ENCODE measurements at places on chromosomes 7 and 10.
A peak's percentile ranks its signal among the peaks of the same experiment; 100 is the strongest.

GRCh38 chr10:352476-353235 lies 217.4 kb downstream of the ZMYND11 start:
- DNase-seq: no peak

DNA sequence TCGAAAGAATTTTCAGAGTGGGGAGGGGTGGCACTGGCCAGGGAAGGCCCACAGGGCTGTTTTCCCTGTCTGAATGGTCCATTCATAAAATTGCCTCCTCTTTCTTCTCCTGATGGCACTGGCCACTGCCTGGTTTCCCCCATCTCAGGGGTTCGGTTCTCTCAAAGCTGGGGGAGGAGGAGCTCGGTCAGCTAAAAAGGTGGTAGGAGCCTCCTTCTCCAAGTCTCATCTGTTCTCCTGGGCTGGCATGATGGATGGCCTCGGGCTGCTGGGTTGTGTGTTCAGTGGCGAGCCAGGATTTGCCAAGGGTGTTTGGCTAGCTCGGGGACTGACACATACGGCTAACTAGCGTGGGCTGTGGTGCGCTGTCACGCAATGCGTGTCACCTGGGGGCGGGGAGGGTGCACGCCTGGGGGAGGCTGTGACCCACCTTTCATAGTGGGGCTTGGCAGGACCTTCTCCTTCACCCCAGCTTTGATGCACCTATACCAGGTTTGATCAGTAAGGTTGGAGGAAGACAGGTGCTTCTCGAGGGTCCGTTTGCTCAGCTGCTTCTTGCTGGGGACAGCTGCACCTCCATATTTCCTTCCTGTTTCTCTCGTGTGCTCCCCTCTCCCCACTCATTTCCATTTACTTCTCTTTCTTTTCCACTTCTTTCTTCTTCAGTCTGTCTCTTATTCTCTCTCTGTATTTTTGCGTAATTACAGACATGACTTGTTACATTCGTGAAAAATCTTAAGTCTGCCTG lies 36.3 kb downstream of the RBM20 start:
- no peak for DNase-seq

DNA sequence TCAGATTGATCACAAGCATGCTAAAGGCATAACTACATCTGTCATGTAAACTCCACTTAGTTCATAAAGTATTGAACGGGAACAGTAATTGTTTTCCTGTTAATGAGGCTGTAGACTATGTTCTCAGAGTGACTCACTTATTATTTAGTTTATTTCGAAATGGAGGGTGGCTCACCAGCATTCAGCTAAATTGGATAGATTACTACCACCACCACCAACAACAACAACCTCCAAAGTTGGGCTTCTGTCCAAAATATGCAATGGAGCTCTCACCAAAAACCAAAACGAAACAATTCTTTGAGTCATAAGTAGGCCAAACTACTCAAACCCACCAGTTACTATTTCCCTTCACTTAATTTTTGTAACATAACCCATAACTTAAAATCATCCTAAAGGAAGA lies 127.9 kb upstream of the NRBF2 start:
- DNase-seq: no peak

DNA sequence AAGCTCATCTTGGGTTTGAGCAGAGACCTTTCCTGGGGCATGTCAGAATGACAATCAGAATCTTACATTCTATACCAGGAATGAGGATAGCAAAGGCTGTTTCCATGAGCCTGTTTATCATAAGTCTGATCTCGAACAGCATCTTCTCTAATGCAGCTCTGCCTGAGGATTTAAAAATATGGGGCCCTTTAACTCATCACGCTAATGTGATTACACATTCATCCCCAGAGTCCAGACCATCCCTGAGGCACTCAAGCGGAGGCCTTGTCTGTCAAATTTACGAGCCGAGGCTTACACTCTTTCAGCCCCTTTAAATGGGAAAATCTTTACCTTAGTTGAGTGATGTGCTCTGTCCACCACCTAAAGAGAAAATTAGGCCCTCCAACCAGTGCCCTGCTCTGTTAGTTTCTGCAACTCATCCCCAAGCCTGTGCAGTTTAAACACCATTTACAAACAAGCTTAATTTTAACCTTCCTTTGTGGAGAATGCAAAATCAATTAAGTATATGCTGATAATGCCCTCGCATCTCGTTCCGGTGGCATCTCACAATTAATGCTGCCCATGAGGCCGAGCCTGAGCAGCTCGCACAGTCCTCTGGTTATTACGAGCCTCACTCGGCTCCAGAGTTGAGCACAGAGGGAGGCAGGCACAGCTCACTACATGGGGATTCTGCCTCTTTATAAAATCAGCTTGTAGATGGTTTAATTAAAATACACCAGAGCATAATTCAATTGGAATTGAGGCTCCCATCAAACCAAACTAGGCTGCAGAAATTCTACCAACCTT lies 16.0 kb downstream of the CHST15 start:
- DNase-seq: no peak

DNA sequence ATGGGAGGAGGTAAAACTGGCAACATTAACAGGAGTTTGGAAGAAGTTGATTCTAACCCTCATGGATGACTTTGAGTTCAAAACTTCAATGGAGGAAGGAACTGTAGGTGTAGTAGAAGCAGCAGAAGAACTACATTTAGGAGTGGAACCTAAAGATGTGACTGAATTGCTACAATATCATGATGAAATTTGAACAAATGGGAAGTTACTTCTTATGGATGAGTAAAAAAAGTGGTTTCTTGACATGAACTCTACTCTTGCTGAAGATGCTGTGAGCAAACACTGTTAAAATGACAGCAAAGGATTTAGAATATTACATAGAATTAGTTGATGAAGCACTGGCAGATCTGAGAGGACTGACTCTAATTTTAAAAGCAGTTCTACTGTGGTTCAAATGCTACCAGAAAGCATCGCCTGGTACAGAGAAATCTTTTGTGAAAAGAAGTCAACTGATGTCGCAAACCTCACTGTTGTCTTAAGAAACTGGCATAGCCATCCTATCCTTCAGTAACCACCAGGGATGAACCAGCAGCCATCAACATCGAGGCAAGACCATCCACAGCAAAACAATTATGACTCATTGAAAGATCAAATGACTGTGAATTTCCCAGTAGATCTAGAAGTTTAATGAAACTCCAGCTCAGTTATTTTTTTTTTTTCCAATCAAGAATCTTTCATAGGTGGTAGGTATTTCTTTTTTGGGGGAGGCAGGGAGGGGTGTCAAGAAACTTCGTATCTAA lies 20.8 kb downstream of the BRAF start:
- DNase-seq: no peak

- DNase-seq: no peak
Observed at GRCh38 chr7:96143495-96144259, 178.2 kb downstream of the SLC25A13 start.

DNA sequence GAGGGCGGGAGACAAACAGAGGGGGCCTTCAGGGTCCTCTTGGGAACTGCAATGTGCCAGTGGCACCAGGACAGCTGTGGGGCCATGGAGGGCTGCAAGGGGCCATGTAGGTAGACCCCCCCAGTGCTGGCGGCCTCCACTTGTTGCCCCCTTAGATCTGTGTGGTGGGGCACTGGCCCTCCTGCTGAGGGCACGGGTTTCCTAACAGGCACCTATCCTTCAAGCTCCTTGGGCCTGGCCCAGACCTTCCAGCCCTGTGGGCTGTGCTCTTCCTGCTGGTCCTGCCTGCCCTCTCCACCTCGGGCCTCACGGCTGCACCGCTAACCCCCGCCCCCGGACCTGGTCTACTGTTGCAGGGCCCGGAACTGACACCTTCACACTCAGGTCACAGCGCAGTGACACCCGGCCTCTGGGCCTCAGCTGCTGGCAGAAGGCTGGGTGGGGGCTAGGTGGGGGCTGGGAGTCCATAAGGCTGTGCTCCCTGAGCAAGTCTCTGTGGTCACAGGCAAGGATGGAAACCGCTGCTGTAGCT lies 12.6 kb downstream of the RASGEF1A start:
- DNase-seq: peak; percentile 47

- peak; percentile 30 for DNase-seq
Observed at GRCh38 chr10:5549462-5550249, 24.9 kb downstream of the CALML3 start.

GRCh38 chr7:117772421-117772820 lies 100.8 kb downstream of the CTTNBP2 start:
- DNase-seq: no peak

DNA sequence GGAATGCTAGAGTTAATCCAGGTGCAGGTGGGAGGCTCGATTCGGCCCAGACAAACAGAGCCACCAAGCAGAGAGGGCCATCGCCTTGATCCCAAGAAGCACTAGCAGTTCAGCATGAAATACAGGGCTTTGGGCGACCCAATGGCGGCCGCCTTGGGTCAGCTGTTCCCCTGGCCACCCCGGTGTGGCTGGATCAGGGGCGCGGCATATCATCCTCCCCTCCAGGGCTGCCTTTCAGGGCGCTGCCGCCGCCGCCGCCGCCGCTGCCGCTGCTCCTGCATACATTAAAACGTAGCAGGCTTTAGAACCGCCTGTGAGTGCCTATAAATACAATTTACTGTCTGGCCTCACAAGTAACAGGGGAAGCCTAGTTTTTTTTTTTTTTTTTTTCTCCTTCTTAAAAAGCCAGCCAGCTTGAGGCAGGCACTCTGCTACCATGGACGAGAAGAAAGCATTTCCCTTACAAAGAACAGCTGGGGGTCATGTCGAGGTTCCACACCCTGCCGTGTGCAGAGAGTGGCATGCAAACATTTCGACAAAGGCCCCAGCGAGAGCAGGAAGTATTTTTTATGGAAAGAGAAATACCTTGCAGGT lies 57.7 kb upstream of the EFCAB10 start:
- DNase-seq: no peak

GRCh38 chr7:72435366-72435765 lies 23.2 kb upstream of the CALN1 start:
- DNase-seq: no peak

GRCh38 chr10:63573068-63573697 lies 52.0 kb downstream of the REEP3 start:
- DNase-seq: no peak

GRCh38 chr7:157434701-157435100 lies 97.9 kb downstream of the DNAJB6 start:
- no peak for DNase-seq

DNA sequence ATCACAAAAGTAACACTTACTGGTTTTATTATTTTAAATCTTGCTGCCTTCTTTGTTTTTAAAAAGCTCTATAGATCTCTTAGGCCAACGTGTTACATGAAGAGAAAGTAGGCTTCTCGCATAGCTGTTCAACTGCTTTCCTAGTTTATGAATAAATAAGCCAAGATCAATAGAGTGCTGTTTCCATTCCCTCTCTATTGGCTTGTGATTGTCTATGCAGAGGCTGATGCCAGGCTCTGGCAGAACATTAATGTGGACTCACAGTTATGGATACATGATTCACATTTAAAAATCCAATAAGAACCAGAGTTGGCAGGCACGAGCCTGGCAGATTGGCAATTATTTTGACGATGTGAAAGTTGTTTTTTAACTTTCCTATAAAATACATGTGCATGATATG lies 137.5 kb downstream of the GNAT3 start:
- DNase-seq: no peak

DNA sequence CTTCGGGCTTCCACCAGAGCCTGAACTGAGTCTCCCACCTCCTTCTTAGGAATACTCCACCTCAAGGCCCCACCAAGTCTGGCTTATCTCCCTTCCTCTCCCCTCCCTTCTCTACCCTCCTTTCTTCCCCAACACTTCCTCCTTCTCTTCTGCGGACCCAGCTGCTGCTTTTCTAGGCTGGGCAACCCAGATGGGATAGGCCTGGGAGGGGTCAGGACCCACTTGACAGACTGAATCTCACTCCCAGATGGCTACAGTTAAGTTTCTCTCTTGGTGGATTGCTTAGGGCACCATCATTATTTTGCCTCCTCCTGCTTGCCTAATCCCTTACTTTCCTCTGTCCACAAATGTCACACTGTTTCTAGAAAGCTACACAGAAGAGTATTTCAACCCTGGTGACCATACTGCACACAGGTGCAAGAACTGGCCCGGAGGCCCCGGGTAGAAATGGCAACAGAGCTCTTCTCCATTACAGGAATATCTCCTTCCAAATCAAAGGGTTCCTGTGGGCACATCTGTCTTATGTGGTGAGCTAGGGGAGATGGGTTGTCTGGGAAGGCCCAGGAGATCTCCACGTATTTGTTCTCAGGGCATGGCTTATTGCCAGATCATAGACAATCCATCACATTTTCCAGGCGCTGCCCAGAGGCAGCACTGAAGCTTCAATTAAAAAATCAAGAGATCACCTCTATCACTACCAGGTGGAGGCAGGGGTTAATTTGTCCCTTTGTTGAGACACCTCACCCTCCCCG lies 5.1 kb upstream of the HOXA11 start:
- no peak for DNase-seq

DNA sequence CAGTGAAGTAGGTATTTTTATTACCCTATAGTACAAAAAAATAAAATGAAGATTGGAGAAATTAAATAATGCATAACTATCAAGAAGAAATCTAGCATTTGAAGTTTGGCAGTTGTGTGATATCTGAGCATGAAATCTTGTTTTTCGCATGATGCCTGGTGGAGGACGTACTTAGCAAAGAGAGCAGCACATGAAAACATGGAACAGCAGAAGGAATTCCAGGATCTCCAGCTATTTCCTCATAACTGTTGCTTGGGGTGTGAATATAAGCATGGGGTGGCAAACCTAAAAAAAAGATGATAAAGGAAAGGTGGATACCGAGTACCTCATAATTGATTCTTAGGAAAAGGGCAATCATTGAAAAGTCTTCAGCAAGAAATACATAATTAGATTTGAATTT lies 174.3 kb upstream of the FAM3C start:
- no peak for DNase-seq

DNA sequence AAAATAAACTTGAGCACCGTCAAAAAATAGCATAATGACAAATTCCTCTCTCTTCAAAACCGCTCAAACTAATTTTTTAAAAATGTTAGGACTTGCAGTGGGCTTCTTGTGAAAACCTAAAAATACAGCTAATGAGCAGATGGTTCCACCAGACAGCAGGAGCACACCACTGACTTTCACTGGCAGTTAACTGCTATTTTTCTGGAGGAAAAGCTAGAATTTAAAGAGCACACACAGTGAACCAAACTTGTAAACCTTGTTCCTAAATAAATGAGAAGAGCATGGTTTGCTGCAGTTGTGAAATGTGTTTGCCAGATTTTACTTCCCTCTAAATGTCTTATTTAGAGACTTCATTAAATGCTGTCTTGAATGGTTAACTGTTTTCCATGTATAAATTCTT lies 143.9 kb downstream of the RAPGEF5 start:
- no peak for DNase-seq

DNA sequence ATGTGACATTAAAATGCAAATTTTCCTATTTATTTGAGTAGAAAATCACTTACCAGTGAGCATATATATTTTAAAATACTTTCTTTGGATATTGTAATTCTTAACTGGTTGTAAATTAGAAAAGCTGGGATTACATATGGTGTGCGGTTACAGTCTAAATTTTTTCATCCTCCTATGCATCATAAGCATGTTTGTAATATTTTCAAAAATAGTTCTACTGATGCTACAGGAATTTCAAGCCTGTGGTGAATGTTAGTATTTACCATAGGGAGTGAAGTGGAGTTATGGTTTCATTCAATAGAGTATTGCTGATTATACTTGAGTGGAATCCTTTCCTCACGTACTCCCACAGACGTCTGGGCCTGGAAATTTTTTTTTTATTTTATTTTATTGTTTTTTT lies 34.6 kb upstream of the ST7 start:
- no peak for DNase-seq

GRCh38 chr10:45454859-45455258 lies 80.8 kb downstream of the ALOX5 start:
- DNase-seq: no peak

GRCh38 chr10:15504101-15504840 lies 133.2 kb upstream of the FAM171A1 start:
- no peak for DNase-seq

Measured in Caco-2 (cell line).